Upper lobe of left lung (tissue), 6 donors: ENCODE measurements at places on chromosomes 13 and 19.

DNA sequence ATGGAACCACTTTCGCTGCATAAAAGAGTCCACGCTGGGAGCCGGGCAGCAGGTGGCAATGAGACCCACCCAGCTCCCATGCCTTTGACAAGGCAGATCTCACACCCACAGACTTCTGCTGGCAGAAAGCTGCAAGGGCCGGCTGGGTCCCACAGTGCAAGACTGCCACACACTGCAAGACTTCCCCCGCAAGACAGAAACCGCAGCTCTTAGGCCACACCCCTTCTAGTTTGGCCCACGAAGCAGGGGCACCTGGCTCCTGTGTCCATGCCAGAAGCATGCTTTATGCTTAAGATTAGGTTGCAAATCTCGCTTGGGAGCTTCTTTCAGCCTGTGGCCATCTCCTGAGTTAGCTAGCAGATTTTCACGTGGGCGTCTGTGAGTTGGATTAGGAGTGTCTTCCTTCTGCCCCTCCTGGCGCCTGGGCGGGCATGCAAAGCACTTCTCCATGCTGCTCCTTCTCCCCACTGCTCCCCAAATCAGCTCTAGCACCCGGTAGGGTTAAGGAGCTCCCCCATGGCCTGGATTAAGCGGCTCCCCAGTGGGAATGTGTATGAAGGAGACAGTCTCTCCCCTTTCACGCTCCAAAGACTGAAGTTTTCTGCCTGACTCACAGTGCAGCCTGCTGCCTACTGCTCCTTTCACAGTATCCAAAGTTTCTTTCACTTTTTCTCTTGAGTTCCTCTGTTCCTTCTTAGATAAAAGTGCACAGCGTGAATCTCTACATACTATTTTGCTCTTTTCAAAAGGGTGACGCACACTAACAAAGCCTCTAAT, 17.7 kb downstream of the GPC6 start:
- no peak for DNase-seq

DNA sequence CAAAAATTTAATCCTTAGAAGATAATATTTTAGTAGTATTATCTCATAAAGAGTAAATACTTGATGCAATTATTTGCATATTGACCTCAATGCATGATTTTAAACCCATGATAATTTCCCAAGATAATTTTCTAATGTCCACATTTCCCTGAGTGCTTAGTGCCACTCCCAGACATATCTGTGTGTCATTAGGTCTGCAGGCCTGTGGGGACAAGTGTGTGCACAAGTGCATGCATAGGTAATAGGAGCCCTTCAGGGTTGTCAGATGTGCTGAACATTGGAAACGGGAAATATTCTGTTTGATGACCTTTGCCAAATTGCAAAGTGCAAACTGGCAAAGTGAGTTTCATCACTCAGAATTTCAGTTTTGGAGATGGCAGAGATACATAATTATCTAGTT, 369.9 kb downstream of the KLF5 start:
- no peak for DNase-seq

DNA sequence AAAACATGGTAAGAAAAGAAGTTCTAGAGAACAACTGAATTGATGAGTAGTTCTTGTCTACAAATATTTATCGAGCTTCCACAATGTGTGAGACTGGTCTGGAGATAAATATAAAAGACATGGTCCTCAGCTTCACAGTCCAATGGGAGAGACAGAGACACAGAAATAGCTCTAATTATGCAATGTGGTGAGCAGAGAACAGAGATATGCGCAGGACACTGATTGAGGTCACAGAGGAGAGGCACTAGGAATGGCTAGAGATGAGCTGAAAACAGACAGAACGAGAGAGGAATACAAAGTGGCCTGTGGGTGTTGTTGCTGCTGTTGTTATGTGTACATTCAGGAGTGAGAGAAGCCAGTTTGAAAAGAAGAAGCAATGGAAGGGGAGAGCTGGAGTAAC, 53.2 kb downstream of the GPALPP1 start:
- DNase-seq = no peak

DNA sequence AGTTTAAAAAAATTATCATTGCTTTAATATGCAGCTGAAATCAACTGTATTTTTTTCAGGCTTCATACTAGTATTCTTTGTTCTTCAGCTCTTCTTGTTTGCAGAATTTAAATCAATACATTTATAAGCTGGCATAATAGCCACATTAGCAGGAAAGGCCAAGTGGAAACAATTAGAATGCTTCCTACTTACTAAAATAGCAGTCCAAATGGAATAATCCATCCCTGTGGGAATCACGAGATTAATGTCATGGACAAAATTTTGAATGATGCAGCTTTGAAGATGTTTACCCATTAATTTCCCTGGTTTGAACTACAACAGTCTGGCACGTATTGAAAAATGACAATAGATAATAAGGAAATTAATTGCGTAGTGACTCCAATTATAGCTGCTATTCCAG, 2650.8 kb downstream of the PCDH9 start:
- DNase-seq = no peak

DNA sequence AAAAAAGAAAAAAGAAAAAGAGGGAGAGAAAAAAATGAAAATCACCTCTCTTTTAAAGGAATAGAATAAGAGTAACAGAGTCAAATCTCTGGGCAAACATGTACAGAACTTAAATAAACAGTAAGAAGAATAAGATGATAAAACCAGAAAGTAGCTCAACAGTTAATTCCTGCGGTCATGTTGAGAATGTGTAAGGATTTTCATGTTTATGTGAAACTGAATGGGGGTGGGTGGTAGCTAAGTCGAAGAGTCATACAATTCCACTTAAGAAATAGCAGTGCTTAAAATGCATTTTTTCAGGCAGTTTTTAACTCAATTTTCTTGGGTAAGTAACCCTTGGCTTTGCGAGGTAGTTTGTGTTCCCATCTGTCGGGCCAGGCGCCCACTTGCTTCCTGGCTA, 60.9 kb downstream of the PEX11G start:
- DNase-seq = no peak

DNA sequence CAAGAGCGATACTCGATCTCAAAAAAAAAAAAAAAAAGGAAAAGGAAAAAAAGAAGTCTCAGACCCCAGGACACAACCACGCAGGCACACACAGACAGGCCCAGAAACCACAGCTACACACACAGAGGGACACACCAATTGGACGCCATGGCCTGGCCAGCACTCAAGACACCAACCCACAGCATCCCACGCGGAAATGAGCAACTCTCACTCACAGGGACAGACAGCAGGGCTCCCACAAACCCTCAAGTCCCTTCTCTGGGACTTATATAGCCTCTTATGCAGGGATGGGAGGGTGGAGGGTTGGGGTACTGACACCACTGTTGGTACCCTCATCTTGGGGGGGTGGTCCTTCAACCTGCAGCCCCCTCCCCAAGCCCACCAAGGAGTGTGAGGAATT, 5.9 kb downstream of the NOTCH3 start:
- DNase-seq = no peak
